Activated CD4-positive, alpha-beta T cell treated with anti-CD3 and anti-CD28 coated beads, Interleukin-2, amount 50 U/mL, for 48 hours (primary cell): ENCODE measurements at places on chromosomes 4 and X.

GRCh38 chr4:17138847-17139246, 240.4 kb upstream of the LDB2 start:
- DNase-seq: no peak

GRCh38 chr4:182716192-182716591, 201.0 kb downstream of the DCTD start:
- no peak for DNase-seq

GRCh38 chrX:150182161-150182560, 181.0 kb upstream of the MAMLD1 start:
- DNase-seq: no peak

DNA sequence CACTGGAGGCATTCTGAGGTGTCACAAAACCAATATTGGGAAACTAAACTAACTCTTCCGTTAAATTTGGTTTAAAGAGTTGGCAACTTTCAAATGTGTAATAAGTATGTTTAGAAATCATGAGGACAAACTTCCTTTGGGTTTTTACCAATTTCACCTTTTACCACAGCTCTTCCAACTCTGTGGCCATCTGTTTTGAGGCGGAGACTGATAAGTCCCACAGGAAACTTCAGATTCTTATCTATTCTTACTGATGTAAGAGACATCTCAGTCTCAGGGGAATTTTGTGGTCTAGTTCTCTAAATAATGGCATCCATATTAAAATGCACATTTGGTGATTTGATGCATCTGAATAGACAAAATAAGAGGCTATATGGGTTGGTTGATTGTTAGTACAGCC, 229.2 kb upstream of the AFF2 start:
- no peak for DNase-seq

DNA sequence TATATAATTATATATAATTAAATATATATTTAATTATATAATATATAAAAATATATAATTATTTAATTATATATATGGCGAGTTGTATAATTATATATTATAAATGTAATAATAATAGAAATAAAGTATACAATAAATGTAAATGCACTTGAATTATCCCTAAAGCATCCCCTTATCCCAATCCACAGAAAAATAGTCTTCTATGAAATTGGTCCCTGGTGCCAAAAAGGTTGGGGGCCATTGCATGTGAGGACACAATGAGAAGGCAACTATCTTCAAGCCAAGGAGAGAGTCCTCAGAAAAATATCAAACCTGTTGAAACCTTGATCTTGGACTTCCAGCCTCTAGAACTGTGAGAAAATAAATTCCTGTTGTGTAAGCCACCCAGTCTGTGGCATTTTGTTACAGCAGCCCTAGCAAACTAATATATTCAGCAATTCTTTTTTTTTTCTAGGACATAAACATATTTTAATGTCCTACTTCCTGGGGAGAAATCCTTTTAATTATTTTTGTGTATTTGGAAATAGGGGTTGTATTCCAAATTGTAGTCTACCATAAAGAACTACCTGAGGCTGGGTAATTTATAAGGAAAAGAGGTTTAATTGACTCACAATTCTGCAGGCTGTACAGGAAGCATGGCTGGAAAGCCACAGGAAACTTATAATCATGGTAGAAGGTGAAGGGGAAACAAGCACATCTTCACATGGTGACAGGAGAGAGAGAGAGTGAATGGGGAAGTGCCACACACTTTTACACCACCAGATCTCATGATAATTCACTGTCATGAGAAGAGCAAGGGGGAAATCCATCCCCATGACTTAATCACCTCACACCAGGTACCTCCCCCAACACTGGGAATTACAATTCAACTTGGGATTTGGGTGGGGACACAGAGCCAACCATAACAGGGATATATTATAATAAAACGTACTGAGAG, 22.9 kb upstream of the CXCL2 start:
- DNase-seq: no peak

GRCh38 chr4:100367451-100367850, 150.4 kb downstream of the EMCN start:
- no peak for DNase-seq

DNA sequence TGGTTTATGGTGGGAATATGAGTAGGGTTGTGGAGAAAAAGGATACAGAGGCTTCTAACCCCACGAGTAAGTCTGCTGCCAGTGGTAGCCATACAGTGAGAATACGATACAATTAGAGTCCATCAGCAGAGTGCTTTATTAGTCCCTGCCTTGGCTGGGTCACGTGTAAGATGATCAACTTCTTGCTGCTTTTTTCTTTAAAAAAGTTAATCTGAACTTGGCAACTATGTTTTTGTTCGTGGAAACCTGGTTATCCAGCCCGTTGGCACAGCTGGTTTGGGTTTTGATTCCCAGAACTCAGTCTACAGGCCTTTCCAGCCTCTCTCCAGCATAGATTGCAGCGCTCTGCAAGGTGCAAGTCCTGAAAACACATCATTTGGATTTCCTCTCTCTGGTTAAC, 53.1 kb upstream of the LSM6 start:
- no peak for DNase-seq

- no peak for DNase-seq
Observed at GRCh38 chr4:187814737-187815465, 180.7 kb upstream of the ZFP42 start.

GRCh38 chr4:181488926-181489325, 754.3 kb upstream of the TENM3 start:
- no peak for DNase-seq
